ENCODE measurements at places on chromosomes 11 and 22.

- DNase-seq: no peak
Measured at GRCh38 chr11:64759722-64760719, at the start of gene PYGM. Gene PYGM (minus strand): TSS chr11:64759974. CDS start chr11:64759898, 76 bp downstream.

DNA sequence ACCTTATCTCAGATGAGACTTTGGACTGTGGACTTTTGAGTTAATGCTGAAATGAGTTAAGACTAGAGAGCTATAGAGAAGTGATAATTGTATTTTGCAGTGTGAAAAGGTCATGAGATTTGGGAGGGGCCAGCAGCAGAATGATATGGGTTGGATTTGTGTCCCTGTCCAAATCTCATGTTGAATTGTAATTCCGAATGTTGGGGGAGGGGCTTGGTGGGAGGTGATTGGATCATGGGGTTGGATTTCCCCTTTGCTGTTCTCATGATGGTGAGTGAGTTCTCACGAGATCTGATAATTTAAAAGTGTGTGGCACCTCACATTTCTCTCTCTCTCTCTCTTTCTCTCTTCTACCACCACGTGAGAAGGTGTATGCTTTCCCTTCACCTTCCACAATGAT is 777.8 kb upstream of the LUZP2 start:
- no peak for DNase-seq

- DNase-seq: no peak
Measured at GRCh38 chr11:110951950-110952503, 239.8 kb upstream of the ARHGAP20 start.

- no peak for DNase-seq
Measured at GRCh38 chr11:13550761-13551160, 55.0 kb upstream of the PTH start.

- peak; percentile 5 for DNase-seq
Measured at GRCh38 chr11:45665206-45665932, at the start of gene CHST1. Gene CHST1 (minus strand): TSS chr11:45665622. CDS start chr11:45650923, 14,699 bp downstream.

GRCh38 chr22:47219789-47220188 is 457.3 kb downstream of the TBC1D22A start:
- DNase-seq: no peak

- no peak for DNase-seq
Measured at GRCh38 chr11:107785401-107785800, 73.2 kb downstream of the SLC35F2 start.

DNA sequence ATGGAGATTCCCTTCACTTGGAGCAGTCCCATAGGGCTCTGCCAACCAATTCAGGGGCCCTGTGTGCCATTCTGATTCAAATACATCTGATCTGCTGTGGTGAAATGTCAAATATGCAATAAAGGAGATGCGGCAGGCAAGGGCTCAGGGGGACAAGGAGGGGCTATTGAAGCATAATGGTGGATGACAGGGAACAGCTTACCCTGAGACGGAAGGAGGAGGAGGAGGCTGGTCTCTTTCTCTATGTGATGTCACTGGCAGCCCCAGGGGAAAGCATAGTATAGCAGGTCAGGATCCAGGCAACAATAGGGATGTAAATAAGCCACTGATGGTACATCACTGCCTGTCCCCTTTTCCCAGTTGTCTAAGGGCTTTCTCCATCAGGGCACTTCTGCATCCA is 350.9 kb upstream of the SYN3 start:
- DNase-seq: no peak

DNA sequence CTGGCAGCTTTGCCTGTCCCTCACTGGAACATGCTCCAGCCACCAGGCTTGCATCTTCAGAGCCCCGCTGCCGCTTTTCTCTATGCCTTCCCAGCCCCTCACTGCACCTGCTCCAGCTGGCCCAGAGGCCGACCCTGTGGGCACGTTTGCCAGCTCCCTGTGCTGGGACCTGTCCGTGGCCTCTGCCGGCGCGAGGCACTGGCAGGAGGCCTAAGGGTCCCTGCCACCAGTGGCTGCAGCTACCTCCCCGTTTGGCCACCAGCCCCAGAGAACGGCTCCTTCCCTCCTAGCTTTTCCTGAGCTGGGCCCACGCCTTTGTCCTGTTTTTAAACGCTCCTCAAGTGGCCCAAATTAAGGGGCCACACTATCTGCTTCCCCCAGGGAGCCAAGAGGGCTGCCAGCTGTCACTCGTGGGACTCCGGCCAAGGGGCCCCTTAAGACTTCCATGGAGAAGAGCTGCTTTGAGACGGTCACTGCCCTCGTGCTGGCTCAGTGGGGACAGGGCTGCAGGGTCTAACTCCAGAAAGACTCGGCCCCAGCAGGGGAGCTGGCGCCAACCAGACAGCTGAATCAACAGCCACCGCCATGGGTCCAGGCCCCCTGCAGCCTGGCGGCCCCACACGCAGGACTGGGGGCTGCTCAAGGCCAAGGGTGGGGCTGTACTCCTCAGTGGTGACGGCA is 24.6 kb upstream of the WNT7B start:
- no peak for DNase-seq

DNA sequence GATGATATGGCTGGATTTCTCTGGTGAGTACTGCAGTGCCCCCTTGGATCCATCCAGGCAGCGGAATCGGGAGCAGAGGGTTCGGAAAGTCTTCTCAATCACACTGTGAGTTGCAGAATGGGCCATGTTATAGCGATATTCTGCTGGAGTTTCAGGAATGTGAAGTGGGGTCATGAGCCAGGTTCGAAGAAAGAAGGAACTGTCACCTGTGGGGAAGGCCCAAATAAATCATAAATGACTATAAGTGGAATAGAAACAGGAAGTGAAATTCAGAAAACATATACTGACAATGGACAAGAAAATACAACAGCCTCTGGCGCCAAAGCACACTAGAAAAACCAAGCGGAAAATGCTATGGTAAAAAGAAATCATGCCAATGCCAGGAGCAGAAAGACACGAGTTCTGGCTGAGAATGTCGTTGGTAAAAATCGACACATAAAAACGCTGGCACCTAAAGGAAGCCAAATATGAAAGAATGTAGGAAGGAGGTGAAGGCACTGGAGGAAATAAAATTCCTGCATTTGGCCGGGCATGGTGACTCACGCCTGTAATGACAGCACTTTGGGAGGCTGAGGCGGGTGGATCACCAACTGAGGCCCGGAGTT is 10.0 kb upstream of the AMBRA1 start:
- DNase-seq: no peak

GRCh38 chr11:35133656-35134055 is 5.3 kb upstream of the CD44 start:
- DNase-seq: no peak

DNA sequence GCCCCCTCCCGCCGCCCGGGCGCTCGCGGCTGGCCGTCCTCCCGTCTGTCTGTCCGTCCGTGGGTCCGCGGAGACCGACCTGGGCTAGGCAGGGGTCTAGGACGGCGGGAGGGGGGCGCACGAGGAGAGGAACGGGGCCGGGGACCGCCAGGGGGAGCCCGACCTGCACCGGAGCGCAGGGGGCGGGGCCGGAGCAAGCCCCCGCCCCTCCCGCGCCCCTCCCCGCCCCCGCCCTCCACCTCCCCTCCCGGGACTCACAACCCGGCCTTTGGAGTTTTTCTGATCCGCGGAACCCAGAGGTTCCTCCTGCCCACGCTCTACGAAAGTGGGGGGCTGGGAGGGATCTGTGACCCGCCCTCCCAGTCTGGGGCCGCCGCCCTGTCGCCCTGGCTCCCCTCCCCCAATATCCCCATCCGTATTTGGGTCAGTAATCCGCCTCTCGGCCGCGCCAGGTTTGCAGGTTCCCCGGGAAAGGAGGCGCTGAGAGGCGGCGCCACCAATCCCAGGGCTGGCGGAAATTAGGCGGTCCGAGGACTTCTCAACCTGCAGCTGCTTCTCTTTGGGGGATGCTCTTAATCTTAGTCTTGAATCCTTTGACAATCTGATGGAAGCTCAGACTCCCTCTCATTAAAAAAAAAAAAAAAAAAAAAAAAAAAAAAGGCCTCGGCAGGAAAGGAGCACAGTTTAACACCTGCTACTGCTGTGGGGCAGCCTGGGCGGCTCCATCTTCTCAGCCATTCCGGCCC is 925 bp upstream of the KCNJ11 start:
- DNase-seq: peak; percentile 76

- no peak for DNase-seq
Measured at GRCh38 chr11:115606498-115607220, 102.4 kb upstream of the CADM1 start.

GRCh38 chr22:36160499-36160942 is at the start of gene APOL3:
Gene APOL3 (minus strand): TSS chr22:36160755. CDS start chr22:36149055, 11,700 bp downstream.
- peak; percentile 83 for DNase-seq

DNA sequence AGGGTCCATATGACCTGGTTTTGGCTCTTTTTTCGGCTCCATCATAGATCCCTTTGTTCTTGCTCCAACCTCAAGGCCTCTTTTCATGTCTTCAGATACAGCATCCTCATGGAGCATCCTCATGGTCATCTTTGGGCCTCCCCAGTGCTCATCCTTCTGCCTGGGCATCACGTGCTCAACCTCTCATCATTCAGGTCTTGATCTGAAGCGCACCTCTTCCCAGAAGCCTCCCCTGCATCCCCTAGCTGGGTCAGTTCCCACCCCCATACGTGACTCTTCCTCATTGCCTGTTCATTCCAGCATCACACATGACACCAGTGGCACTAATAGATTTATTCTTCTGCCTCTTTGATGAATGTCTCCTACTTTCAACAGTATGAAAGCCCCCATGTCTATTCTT is 192.2 kb downstream of the MIAT start:
- DNase-seq: no peak

- DNase-seq: no peak
Measured at GRCh38 chr11:124627546-124627945, 4.9 kb downstream of the TBRG1 start.

DNA sequence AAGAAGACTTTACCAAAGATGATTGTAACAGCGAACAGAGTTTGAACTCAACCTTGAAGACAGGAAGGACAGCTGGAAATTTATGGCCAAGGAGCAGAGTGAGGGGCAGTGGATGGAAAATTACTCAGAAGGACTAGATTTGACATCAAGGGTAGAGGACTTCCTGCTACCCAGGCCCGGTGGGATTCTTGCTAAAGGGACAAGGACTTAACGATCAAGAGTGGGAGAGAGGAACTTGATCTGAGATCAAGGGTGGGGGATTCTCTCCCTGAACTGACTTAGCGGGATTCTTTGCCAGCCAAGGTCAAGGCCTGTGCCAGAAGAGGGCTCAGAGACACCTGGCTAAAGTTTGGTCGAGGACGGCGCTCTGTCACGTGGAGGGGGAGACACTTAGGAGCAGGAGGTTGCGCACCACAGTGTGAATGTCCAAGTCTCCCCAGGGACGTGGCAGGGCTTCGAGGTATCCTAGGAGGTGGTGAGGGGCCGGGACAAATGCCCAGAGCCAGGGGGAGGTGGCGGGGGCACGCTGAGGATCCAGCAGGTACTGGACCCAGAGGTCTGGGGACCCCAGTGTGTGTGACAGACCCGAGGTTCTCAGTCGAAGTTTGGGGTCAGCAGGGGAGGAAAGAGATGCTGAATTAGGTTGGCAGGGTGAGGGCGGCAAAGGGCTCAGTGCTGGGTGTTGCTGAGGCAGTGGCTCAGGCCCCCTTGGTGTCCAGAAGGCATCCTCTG is 46.1 kb upstream of the SHISAL1 start:
- DNase-seq: no peak
